ENCODE measurements at places on chromosomes 11 and 22.

GRCh38 chr11:69957849-69958248, 120.3 kb upstream of the ANO1 start:
- no peak overlapping the region for H3K4me3 ChIP-seq
- H3K27me3 ChIP-seq: peaks cover 12% of the 10 kb centered on the region
- H3K27ac ChIP-seq: no peak overlapping the region
- H3K4me1 ChIP-seq: no peaks in the 10 kb centered on the region

- DNase-seq: no peak
- H3K27me3 ChIP-seq: peaks cover 14% of the 10 kb centered on the region
- H3K36me3 ChIP-seq: no peaks in the 10 kb centered on the region
- H3K4me1 ChIP-seq: peaks cover 5% of the 10 kb centered on the region
- no peak overlapping the region for H3K27ac ChIP-seq
Measured at GRCh38 chr22:46369716-46370583, 34.4 kb downstream of the TRMU start.

GRCh38 chr22:16970446-16970845, 37.6 kb downstream of the GAB4 start:
- no peak overlapping the region for H3K27ac ChIP-seq
- peaks cover 2% of the 10 kb centered on the region for H3K27me3 ChIP-seq
- H3K36me3 ChIP-seq: no peaks in the 10 kb centered on the region

DNA sequence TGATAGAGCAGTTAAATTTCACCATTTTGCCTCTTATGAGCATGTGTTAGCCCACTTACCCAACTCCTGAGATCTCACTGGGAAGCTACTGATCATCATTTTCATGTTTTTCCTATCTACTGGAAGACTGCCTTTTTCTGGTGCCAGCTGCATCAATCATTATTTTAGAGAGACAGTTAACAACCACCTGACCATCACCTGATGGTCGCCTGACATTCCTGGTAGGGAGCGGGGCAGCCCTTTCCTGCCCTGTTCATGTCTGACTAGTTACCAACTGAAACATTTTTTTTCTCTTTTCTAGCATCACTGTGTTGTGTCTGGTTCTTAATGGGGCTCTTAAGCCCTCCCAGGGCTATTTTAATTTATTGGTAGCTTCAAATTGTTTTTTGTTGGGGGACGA, 20.2 kb upstream of the PATL1 start:
- no peak overlapping the region for H3K4me3 ChIP-seq
- H3K4me1 ChIP-seq: no peaks in the 10 kb centered on the region
- H3K27me3 ChIP-seq: peaks cover 13% of the 10 kb centered on the region
- no peaks in the 10 kb centered on the region for H3K36me3 ChIP-seq
- no peak for DNase-seq

GRCh38 chr22:41411021-41411851, 29.5 kb downstream of the TEF start:
- H3K4me1 ChIP-seq: peaks cover 33% of the 10 kb centered on the region
- H3K27me3 ChIP-seq: no peaks in the 10 kb centered on the region
- DNase-seq: no peak
- no peaks in the 10 kb centered on the region for H3K36me3 ChIP-seq
- H3K27ac ChIP-seq: peak overlapping the region; percentile 57
